CD4-positive, alpha-beta memory T cell (primary cell): ENCODE measurements at places on chromosomes 7 and 10.

GRCh38 chr10:22368981-22369380, 23.7 kb downstream of the SPAG6 start:
- DNase-seq: no peak

GRCh38 chr7:26349005-26349915, 57.6 kb downstream of the SNX10 start:
- no peak for DNase-seq

GRCh38 chr10:37285063-37285462, 159.7 kb downstream of the ANKRD30A start:
- no peak for DNase-seq

- DNase-seq: no peak
Observed at GRCh38 chr7:127807829-127808228, 155.8 kb downstream of the SND1 start.

DNA sequence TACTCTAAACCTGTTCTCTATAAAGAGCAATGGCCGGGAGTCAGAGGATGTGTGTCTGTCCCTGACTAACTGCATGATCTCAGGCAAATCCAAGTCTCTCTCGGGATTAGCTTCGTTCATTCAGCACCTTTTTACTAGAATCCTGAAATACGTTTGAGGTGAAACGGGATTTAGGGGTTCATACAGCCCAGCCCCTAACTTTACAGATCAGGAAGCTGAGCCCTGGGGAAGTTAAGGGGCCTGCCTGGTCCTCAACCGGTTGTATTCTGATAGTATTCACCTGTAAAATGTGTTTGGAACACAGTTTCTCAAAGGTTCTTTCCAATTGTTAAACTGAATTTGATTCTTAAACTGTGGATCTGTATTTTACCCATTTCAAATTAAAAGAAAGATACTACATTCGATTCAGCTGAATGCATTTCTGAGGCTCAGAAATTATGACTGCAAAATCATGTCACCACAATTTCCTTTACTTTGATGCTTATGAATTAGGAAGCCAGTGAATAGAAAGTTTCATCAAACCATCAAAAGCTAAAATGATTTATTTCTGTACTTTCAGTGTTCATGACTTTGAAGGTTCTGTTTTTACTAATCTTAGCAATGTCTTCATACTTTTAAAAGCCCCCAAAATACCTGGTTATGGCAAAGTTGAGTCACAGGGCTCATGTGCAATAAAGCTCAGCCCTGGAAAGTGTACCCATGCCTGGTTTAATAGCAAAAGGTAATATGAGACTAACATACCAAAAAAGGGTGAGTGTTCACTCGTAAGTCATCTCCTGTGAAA, 28.9 kb upstream of the EZH2 start:
- peak; percentile 36 for DNase-seq

GRCh38 chr7:43242628-43243255, 130.3 kb downstream of the HECW1 start:
- no peak for DNase-seq

DNA sequence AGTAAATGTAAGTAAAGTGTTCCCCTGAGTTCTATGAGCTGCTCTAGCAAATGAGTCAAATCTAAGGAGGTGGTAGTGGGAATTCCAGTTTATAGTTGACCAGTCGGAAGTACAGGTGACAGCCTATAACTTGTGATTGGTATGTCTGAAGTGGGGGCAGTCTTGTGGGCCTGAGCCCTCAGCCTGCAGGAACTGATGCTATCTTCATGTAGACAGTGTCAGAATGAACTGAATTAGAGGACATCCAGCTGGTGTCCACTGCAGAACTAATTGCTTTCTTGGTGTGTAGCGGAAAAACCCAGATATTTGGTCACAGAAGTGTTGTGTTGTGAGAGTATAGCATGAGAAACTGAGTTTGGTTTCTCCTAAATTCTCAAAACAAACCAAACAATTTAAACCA, 127.9 kb upstream of the AMPH start:
- DNase-seq: no peak

DNA sequence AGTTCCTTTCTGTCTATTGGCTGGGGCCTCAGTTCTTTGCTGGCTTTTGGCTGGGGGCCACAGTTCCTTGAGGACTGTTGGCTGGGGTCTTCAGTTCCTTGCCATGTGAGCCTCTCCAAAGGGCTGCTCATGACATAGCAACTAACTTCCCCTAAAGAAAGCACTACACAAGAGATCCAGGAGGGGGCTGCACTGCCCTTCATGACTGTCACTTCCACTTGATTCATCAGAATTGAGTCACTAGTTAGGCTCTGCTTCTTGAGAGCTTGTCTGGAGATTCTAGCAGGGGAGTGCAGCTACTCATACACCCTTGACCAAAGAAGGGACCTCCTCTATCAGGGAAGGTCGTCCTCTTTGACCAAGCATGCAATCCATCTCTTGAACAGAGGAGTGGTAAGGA, 38.0 kb upstream of the MKX start:
- peak; percentile 26 for DNase-seq
